ENCODE measurements at places on chromosomes 16 and 17. TPM values are rescaled to one million over a fixed set of nuclear protein-coding genes. Genes with fewer than 3 reads are reported as not detected.

The ZSCAN10 gene
- polyA plus RNA-seq: not detected

The TAC4 gene
- not detected for polyA plus RNA-seq

The KRT28 gene
- polyA plus RNA-seq: not detected

The P3H4 gene
- polyA plus RNA-seq: 10.6 TPM

The ABCC11 gene
- polyA plus RNA-seq: 0.07 TPM

The OR1A1 gene
- polyA plus RNA-seq: not detected

Measured in ovary (tissue), 10 donors.